ENCODE measurements at places on chromosomes 4 and X. TPM values are rescaled to one million over a fixed set of nuclear protein-coding genes. Genes with fewer than 3 reads are reported as not detected.

The CBR4 gene
- total RNA-seq, result 49.3 TPM

The SLC49A3 gene
- total RNA-seq, result not detected

DNA sequence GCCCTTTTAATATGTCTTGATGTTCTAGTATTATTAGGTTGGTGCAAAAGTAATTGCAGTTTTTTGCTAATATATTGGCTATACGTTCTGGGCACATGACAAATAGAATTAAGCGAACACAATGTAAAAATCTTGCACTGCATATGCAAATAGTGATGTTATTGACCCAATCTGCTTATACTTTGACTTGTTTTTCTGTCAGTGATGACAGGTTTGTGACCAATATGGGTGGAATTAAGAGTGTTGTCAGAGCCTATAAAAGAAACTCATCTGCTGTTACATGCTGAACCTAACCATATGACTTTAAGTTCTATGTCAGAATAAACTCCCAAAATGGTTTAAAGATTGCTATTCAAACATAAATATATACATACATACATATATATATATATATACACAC is 30.7 kb upstream of the HPGD start:
- no peak for DNase-seq

The RTL5 gene
- total RNA-seq, result not detected

The TKTL2 gene
- total RNA-seq, result not detected

GRCh38 chr4:2451821-2452785 is 16.8 kb upstream of the RNF4 start:
- no peak for DNase-seq

- no peak for DNase-seq
Measured at GRCh38 chr4:14842964-14843630, 159.2 kb upstream of the CPEB2 start.

- DNase-seq, result no peak
Measured at GRCh38 chrX:82528525-82528924, 979.6 kb upstream of the POU3F4 start.

GRCh38 chrX:135973548-135974278 is at the start of gene MMGT1:
Gene MMGT1, minus strand, starts transcription at chrX:135973988. Its CDS starts 313 bp downstream, at chrX:135973675.
- DNase-seq, result peak; percentile 85

DNA sequence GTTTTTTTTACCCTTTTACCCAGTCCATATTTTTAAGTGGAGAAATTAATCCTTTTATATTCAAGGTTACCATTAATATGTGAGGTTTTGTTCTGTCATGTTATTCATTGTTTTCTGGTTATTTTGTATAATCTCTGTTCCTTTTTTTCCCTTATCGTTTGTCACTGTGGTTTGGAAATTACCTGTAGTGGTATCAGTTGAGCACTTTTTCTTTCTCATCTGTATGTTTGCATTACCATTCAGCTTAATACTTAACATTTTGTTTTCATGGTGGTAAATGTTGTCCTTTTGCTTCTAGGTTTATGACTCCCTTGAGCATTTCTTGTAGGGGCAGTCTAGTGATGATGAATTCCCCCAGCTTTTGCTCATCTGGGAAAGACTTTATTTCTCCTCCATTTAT is 6.6 kb downstream of the ETDC start:
- no peak for DNase-seq

The ALAS2 gene
- total RNA-seq, result not detected

All from OCI-LY7 (cell line).